ENCODE measurements at places on chromosomes 16 and 17.

GRCh38 chr16:85901773-85902365, 2.9 kb downstream of the IRF8 start:
- DNase-seq, result no peak

- DNase-seq, result no peak
Observed at GRCh38 chr17:43873091-43873490, 26.1 kb downstream of the CD300LG start.

DNA sequence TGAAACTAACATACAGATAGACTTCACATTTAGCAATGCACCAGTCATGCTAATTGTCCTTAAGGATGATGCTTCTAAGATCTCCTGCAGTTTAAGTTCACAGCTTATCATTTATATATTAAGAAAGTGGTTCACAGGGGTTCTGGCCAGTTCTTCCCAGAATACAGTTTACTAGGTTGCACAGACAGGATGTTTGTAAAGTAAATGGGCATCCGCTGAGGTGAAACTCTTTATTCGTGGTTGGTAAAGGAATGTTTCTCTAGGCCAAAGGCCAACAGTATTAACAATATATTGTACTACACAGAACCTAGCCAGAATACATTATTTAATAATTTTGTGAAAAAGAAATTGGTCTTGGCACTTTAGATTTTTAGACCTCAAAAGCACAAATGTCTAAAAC, 1427.3 kb downstream of the CDH8 start:
- DNase-seq, result no peak

- no peak for DNase-seq
Observed at GRCh38 chr16:2968368-2968737, 795 bp upstream of the PAQR4 start.

DNA sequence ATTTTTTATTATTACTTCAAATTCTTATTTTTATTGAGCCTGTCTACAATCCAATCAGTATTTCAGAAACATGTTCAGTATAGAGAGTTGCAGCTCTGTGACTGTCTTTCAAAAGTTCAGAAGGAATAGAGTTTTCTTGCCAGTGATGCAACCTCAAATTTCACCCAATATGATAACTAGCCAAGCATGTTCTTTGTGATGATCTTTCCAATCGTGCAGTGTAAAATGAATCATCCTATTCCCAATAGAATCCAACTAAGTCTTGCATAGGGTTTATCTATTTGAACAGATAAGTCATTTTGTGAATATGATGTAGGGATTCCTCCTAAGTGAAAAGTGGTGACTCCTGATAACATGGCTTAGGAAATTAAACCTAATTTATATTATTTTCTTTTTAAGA, 937.8 kb downstream of the KCNJ2 start:
- DNase-seq, result no peak
